Stimulated activated CD4-positive, alpha-beta T cell treated with anti-CD3 and anti-CD28 coated beads, TNF-alpha, amount 100 ng/mL, for 48 hours (primary cell): ENCODE measurements at places on chromosomes 7 and 10.

GRCh38 chr10:101031796-101032636, 982 bp downstream of the SFXN3 start:
- peak; percentile 65 for DNase-seq

- no peak for DNase-seq
Measured at GRCh38 chr7:100887516-100888290, 1.8 kb downstream of the UFSP1 start.

DNA sequence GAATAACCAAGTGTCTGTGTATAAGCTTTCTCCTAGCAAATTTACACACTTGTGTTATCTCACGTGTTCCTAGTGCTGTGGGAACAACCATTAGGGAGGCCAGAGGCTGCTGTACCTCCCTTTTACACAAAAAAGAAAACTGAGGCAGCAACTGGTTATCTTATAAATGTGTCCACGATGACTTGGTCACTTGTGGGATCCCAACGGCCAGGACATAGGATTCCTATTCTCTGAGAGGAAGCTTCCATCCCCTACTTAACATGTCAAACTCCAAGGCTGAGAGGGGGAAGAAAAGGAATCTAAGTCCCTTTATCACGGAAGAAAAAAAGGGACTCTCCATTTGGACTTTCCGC, 484 bp downstream of the ZNF438 start:
- DNase-seq = no peak

GRCh38 chr7:63080831-63081230, 917.8 kb upstream of the ZNF722 start:
- no peak for DNase-seq

DNA sequence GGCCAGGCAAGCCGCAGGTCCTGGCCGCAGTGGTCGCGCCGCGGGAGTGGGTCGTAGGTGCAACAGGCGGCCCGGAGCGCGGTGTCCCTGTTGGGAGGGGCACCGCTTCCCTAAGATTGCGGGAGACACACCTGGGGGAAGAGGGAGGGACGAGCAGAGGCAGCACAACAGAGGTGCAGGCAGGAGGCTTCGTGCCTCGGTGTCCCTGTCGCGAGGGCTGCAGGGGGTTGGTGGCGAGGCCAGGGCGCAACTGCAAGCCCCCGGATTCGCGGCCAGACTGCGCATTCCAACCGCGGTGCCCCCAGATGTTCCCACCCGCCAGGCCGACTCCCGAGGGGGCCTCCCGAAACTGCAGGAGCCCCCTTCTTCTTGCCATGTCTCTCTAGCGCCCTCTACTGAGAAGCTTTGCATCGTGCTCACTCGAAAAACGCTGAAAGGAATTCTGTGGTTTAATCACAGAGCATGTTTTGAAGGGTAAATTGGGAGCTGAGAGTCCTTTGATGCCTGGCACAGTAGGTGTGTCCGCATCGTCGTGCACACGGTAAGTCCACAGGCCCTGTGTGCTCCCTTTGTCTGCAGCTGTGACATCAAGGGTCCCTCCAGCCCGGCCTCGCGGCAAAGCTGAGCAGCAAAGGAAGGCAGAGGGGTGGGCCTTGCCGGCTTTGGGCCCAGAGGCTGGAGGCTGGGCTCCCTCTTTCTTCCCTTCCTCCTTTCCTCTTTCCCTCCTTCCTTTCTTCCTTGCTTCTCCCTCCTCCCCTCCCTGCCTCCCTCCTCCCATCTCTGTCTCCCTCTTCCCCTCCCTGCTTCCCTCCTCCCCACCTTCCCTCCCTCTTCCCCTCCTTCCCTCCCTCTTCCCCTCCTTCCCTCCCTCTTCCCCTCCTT, 6.2 kb upstream of the MBL2 start:
- no peak for DNase-seq

DNA sequence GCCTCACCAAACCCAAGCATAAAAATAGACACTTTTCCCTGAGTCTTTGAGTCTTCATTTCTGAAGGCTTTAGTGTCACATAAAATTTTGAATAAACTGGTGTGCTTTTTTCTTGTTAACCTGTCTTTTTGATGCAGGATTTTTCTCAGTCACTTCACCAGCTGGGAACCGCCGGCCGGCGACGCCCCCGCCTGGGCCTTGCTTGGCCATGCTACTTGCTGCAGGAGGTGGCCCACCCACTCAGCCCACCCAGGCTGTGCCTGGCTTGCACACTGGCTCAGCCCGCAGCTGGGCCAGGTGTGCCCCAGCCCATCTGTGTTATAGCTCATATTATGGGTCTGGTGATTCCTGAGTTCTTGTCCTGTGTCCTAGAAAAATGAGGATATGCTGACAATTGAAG, 247.4 kb upstream of the CACNA2D1 start:
- DNase-seq = no peak

- no peak for DNase-seq
Measured at GRCh38 chr7:149776848-149777407, 3.5 kb upstream of the ZNF467 start.

GRCh38 chr10:122113161-122113944, 124.4 kb downstream of the TACC2 start:
- no peak for DNase-seq

GRCh38 chr7:27188386-27189294, 3.6 kb upstream of the HOXA11 start:
- no peak for DNase-seq

DNA sequence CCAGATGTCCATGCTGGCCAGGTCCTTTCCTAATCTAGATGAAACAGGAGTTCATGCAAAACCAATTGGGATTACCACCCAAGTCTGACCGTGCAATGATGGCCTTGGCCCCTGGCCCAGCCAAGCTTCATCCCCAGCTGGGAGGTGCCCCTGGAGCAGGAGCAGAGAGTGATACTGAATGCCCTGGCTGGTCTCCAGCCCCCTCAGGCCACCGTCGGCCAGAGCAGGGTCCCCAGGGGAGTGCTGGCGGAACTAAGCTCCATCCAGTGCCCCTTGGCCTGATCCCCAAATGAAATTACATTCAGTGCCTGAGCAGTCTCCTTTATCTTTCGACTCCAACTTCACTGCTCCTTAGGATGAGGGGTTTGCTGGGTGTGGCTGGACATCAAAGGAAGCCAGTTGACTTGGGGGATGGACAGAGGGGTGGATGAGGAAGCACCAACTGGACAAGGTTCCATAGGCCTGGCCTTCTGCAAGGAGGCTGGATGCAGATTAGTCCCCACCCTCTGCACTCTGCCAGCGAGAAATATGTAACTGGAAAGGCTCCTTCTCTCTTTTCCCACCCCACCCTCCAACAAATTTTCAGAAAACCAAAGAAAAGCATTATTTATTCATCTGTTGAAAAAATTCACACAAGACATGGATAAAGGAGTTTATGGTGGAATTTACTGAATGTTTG, 275.5 kb downstream of the PLXNA4 start:
- no peak for DNase-seq
